A172 (cell line): ENCODE measurements at places on chromosomes 6 and 20. TPM values are rescaled to one million over a fixed set of nuclear protein-coding genes. Genes with fewer than 3 reads are reported as not detected.

GRCh38 chr20:59004763-59005522 is 2.1 kb downstream of the CTSZ start:
- DNase-seq, result no peak

BTN1A1 gene
- total RNA-seq, result not detected in 2 replicates

DNA sequence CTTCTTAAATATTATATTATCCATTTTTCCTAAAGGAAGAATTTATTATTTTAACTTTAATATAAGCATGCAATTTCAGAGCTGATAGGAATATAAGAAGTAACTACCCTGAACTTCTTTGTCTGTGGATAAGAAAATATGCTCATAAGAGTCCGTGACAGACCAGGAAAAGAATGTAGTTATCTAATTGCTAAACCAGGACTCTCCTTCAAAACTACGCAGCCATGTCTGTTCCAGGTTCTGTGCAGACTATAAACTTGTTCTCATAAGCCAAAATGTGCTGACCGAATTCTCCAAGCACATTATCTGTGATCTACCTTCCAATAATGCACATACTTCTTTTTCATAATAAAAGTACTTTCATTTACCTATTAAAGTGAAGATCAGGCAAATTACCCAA is 116.5 kb downstream of the TRDN start:
- DNase-seq, result no peak

- DNase-seq, result no peak
Measured at GRCh38 chr6:104396077-104396476, 463.6 kb downstream of the HACE1 start.

GRCh38 chr6:26268659-26269402 is 96.2 kb upstream of the BTN3A2 start:
- peak; percentile 35 for DNase-seq

DNA sequence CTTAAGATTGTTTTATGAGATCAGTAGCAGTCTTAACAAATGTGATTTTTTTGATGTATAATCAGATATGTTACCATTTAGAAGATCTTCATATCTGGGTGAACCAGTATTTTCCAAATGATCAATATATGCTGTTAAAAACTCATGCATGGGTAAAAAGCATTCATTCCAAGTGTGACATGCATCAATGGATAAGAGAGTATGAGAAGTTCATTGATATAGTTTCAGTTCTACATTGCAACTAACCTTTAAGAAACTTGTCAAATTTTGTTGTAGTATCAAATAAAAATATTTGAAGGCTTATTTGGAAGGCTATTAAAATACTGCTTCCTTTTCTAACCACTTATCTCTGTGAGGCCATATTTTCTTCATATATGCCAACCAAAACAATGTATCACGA is 117.7 kb downstream of the FIG4 start:
- no peak for DNase-seq

- DNase-seq, result no peak
Measured at GRCh38 chr20:56826705-56827665, 197.9 kb downstream of the TFAP2C start.

- no peak for DNase-seq
Measured at GRCh38 chr6:160812097-160812496, 110.1 kb downstream of the PLG start.

- DNase-seq, result no peak
Measured at GRCh38 chr20:3165473-3166337, 6.0 kb upstream of the FASTKD5 start.

DCDC2 gene
- 0.55 and 0.62 TPM in 2 replicates for total RNA-seq

- no peak for DNase-seq
Measured at GRCh38 chr6:97306544-97307320, 23.7 kb upstream of the MMS22L start.
